Naive B cell (primary cell): ENCODE measurements at places on chromosomes 11 and 22.

GRCh38 chr22:22478470-22478869 is 30.1 kb downstream of the ZNF280B start:
- DNase-seq: no peak

- DNase-seq: no peak
Measured at GRCh38 chr11:86469491-86470388, 95.1 kb downstream of the CCDC81 start.

GRCh38 chr22:26563022-26563421 is 26.9 kb downstream of the TPST2 start:
- no peak for DNase-seq

GRCh38 chr11:124119103-124119502 is 3.9 kb downstream of the VWA5A start:
- no peak for DNase-seq

GRCh38 chr11:128732471-128733277 is 38.8 kb downstream of the FLI1 start:
- DNase-seq: no peak

DNA sequence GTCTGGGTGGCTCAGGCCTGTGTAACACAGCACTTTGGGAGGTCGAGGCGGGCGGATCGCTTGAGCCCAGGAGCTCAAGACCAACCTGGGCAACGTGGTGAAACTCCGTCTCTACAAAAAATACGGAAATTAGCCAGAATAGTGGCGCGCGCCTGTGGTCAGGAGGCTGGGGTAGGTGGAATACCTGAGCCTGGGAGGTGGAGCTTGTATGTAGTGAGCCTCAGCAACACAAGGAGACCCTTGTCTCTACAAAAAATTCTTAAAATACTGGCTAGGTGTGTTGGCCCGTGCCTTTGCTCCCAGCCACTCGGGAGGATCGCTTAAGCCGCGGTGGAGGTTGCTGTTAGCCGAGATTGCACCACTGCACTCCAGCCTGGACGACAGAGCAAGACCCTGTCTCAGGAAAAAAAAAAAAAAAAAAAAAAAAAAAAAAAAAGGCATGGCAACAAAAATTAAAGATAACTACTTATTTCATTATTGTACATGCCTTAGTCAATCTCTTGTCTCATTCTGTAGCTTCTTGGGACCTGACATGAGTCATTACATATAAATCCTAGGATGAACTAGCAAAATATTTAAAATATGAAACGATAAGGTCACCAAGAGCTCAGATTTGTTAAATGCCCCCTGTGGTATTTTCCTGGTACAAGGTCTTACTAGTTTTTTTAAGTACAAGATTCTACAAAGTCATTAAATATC is 1.1 kb downstream of the TAF1D start:
- DNase-seq: peak; percentile 8

DNA sequence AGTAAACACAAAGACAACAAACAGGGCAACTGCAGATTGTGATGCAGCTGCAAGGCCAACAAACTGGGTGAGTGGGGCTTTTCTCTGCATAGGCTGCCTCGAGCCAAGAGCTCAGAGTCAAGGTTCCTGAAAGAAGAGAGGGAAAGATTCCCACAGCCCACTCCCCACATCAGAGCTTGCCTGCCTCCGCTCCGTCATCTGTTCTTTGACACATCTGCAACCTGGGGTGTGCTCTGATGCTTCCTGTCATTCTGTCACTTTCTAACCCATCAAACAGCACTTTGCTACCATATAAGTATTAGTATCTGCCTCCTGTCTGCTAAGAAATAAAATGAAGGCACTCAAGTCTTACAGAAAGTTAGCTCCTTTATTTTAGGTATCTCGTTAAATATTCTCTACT is 46.9 kb downstream of the C22orf31 start:
- DNase-seq: no peak

DNA sequence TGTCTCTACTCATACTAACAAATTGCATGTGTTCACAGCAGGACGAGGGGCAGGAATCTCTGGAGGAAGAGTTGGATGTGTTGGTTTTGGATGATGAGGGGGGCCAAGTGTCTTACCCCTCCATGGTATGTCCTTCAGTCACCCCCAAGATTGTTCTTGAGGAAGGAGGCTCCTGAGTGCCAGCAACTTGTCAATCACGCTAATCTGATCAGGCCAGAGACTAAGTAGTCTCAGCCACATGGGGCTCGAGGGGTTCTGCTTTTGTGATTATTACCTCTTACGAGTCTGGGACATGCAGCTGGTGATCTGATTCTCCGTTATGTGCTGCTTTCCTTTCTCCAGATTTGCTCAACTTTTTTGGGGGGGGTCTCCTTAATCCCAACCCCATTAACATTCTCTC is 54.3 kb downstream of the CTNND1 start:
- DNase-seq: no peak

DNA sequence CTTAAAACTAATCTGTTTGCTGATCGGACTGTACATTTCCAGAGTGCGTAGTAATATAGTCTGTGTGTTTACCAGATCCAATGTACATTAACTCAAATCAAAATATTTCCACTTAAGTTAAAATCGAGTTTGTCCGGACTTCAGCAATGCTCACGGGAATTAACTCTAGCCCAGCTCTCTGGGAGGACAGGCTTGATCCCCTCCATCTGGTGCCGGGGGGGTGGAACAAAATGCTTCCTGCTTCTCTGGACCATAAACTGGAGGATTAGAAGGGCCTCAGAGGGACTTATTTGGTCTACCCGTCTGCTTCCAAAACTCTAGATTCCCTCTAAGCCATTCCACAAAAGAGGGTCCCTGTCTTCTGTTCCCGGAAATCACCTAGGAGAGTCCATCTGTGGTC is 511.2 kb downstream of the BUD13 start:
- no peak for DNase-seq

- DNase-seq: no peak
Measured at GRCh38 chr22:26830837-26831236, 173.4 kb downstream of the MIAT start.

GRCh38 chr22:49668402-49668801 is 159.3 kb downstream of the BRD1 start:
- no peak for DNase-seq

DNA sequence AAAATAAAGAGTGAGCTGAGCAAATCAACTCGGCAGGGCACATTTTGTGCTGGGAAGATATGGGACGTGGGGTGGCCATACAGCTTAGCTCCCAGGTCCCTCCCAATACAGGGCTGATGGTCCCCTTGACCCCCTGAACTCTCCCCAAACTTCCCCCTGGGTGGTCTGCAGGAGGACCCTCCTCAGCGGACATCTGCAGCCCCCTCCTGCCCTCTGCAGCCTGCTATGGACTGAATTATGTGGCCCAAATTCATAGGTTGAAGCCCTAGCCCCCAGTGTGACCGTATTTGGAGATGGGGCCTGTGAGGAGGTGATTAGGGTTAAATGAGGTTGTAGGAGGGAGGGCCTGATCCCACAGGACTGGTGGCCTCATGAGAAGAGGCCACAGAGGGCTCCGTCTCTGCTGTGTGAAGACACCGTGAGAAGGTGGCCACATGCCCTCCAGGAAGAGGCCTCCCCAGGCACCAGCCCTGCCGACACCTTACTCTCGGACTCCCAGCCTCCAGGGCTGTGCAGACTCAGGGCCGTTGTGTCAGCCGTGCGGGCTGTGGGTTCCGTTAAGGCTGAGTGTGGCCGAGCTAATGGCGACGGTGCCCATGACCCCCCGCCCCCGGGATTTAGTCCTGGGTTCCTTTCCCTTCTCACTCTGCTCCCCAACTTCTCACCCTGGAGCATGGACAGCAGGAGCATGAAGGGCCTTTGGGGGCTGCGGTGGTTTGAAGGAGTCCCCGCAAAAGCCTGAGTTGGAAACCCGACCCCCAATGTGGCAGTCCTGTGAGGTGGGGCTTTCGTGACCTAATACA is 1042.8 kb downstream of the BRD1 start:
- no peak for DNase-seq

DNA sequence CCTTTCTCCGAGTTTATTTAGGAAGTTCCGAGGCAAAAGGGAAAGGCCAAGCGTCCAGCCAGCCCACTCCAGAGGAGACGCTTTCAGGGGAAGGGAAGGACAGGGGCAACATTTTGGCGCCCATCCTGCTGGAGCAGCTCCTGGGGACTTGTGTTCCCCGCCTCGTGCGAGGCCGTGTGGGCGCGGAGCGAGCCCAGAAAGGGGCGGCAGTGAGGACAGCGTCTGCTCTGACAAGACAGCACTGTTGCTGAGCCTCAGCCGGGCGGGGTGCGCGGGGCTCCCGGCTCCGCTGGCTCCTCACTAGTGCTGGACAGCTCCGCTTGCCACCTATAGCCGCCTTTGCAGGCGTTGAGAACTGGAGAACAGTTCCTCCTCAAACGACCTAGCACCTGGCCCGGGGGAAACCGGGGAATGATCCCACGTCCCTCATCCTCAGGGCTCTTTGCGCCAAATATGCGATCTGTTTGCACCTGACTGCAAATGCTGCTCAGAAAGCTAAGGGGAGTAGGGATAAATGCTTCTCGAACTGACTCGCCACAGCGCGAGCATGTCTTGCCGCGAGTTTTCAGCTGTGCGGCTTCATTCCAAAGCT is 722 bp upstream of the GUCY1A2 start:
- no peak for DNase-seq

- no peak for DNase-seq
Measured at GRCh38 chr11:2666828-2667570, 32.8 kb downstream of the KCNQ1OT1 start.

DNA sequence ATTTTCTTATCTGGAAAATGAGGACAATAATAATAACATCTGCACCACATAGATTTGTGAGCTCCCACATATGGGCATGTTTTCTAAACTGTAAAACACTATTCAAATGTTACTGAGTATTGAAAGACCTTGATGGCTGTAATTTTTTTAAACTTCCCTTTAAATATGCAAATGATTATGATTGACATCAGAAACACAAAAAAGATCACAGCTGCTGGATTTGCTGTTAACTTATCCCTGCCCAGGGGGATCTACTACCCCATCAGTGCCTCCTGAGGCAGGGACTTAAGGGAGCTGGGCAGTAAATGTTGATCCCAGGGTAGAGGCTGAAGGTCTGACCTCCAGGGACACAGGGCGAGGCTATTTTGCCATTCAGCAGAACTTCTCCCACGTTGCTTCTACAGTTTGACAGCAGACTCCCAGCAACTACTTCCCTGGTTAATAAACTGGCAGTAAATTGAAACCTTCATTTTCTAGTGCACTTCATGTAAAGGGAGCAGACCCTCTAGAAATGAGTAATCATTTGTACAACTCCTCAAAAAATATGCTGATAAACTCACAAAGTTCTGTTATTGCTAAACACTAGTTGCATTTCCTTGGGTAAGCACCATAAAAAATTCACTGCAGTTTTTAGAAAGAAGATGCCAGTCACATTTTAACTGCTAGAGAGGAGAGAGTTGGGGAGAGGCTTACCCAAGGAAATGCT is 20.3 kb downstream of the TMPRSS5 start:
- DNase-seq: no peak

DNA sequence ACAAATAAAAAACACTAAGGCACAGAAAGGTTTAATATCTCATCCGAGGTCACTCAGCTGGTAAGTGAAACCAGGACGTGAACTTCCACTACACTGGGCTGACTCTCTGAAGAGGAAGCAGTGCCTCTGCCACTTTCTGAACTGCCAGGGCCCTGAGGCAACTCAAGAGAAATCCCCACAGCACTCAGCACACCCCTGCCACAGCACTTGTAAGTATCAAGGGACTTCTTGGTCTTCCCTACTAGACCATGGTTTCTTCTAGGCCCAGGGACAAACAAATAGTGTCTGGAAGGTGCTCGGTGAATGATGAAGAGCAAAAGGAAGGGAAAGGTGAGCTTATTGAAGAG is 49.7 kb downstream of the RPL27A start:
- peak; percentile 52 for DNase-seq

- DNase-seq: no peak
Measured at GRCh38 chr11:35787013-35787504, 124.5 kb downstream of the TRIM44 start.

GRCh38 chr22:17634696-17635095 is 3.9 kb upstream of the BCL2L13 start:
- DNase-seq: no peak

DNA sequence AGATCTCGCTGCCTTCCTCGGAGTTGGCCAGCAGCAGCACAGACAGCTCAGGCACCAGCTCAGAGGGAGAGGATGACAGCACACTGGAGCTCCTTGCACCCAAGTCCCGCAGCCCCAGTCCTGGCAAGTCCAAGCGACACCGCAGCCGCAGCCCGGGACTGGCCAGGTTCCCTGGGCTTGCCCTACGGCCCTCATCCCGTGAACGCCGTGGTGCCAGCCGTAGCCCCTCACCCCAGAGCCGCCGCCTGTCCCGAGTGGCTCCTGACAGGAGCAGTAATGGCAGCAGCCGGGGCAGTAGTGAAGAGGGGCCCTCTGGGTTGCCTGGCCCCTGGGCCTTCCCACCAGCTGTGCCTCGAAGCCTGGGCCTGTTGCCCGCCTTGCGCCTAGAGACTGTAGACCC is 6.4 kb downstream of the PLA2G3 start:
- no peak for DNase-seq

DNA sequence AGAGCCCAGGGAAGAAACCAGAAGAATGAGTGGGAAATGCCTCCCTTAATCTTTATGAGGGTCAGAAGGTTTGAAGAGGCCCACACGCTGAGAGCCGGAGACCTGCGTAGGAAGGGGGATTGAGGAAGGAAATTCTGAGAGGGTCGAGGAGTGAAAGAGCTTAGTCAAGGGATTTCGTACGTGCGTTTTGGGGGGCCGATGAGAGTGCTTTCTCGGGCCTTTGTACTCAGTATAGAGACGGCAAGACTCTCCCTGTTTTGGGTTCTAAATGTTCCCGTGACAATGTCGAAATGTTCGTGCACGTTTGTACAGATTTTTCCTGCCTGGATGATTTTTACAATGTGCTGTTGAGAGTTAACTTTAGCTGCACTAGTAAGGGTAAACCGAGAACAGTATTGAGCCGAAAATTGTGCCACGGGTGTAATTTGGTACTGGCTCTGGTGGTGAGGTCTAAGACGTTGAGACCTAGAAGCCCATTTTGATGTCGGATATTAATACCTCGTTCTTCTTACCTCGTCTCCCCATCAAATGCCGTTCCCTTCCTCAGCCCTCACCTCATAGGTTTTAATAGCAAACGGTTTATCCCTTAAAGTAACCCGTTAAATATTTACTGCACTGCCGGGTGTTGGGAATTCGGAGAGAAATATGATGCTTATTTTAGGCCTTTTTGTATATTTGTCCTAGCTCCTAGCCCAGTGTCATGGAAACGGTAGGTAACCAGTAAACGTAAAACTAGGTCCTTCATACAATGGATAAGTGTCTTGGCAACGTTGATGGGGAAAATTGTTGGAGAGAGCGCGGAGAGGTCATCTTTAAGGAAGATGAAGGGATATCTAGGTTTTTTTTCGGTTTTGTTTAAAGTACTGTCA is 734 bp downstream of the C11orf58 start:
- peak; percentile 2 for DNase-seq

DNA sequence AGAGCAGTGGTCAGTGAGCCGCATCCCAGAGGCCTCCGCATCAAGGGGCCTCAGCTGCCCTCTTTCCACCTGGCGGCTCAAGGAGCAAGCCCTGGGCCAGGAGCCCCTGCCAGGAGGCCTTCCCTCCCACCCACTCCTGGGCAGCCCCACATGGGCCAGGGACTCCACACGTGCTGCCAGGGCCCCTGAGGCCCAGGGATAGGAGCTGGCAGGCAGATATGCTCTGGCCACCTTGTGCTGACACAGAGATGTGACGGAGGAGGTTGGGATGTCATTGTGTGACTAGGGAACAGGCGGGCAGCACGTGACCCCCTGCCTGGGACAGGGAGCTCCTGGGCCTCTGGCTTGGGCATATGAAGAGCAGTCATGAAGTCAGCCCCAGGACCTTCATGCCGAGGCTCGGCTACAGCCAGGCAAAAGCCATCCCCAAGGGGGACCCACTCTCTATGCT is 77.9 kb downstream of the PIWIL3 start:
- no peak for DNase-seq

- no peak for DNase-seq
Measured at GRCh38 chr22:42379966-42380537, 52.2 kb downstream of the NFAM1 start.

- DNase-seq: no peak
Measured at GRCh38 chr22:22968366-22968765, 80.8 kb downstream of the IGLL5 start.
